ENCODE measurements at places on chromosomes 16 and 17.
A peak's percentile ranks its signal among the peaks of the same experiment; 100 is the strongest.

- no peak for DNase-seq
Observed at GRCh38 chr17:34384271-34384670, 21.2 kb upstream of the CCL1 start.

- no peak for DNase-seq
Observed at GRCh38 chr16:69762814-69763598, 874 bp downstream of the WWP2 start.

DNA sequence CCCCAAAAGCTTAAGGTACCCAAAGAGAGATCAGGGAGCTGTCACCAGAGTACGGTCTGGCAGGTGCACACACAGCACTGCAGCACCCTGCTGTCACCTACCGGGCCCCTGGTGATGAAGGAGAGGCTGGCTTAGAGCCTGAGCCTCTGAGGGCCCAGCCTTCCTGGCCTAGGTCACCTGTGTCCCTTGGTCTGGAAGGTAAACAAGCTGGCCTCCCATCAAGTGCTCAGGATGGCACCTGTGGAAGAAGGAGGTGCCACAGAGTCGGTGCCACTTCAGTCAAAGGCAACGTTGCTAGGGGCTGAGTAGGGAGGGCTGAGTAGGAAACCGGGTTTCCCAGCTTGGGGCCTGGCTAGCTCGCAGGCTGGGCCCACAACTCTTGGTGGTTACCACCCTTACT, 70.7 kb downstream of the COG7 start:
- no peak for DNase-seq

GRCh38 chr16:65574326-65574966, 452.6 kb upstream of the CDH11 start:
- DNase-seq: no peak

GRCh38 chr17:55405600-55405999, 16.0 kb downstream of the MMD start:
- no peak for DNase-seq

DNA sequence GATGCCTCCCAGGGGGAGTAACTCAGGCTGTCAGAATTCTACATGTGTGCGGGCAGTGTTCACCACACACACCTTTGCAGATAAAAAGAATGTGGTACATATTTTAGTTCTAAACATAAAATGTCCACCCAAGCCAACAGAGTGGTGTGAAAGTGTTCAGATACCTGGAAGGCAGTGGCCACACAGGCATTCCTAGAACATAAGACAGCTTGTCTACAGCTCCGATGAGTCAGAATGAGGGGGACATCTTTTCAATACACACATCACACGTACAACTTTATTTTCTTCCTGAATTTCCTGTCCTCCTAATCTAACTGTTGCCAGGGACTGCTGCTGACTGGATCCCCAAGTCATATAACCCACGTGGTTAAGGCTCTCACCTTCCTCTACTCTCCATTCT, 142.3 kb downstream of the ZFHX3 start:
- no peak for DNase-seq

- no peak for DNase-seq
Observed at GRCh38 chr16:85517563-85518179, 95.5 kb upstream of the GSE1 start.

GRCh38 chr17:66255527-66255971, 26.3 kb upstream of the APOH start:
- DNase-seq: no peak

DNA sequence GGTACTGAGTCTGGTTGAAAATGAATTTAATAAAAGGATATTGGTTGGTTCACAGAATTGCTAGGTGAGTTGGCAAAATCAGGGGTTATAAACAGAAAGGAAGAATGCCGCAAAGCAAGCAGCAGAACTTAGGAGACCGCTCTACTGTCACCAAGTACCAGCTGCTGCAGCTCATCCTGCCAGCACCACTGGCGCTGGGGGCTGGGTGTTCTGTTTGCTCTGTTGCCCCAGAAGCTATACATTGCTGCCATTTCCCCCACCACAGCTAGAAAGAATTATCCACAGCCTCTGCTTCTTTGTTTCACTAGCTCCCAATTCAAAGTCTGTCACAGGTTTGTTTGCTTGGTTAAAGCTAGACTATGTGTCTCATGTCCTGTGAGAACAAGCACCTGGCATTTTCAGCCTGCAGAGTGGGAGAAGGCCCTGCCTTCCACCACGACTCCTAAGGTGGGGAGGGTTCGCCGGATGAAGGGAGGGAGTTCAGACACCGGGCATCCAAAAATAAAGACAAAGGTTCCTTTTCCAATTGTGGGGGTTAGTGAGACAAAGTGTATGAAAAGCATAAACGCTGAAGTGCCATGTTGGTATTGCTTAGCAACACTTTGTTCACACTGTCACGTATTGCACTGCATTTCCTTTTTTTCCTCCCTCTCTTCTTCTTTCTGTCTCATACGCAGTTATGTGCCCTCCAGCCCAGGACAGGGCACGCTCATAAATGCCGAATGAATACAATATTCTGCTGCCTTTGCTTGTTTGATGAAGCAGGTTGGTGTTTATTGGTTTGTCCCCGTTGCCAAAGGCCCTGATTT, 9.6 kb upstream of the CPD start:
- DNase-seq: no peak

- peak; percentile 27 for DNase-seq
Observed at GRCh38 chr16:54193665-54194333, 92.8 kb downstream of the IRX3 start.

DNA sequence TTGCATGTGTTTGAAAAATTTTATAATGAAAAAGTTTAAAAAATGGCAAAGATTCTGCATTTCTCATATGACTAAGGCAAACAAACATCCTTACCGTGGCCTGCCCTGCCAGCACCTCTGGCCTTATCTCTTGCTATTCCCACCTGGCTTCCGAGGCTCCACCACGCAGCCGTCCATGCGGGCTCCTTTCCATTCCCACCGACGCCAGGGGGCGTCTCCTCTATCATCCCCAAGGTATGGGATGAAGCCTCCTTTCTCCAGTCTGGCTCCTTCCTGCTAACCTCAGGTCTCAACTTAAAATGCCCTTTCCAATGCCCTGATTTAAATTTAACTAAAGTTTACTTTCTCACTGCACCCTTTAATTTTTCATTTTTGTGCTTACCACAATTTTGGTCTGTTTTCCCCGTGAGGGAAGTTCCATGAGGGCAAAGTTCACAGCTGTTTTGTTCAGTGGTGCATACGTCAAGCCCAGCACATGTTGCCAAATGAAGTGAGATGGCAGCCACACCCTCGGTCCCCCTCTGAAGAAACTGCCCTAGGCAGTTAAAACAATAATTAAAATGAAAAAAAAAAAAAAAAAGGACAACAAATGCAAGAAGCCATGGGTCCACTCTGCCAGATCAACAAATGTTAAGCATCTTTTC, 13.3 kb upstream of the SDK2 start:
- DNase-seq: no peak

DNA sequence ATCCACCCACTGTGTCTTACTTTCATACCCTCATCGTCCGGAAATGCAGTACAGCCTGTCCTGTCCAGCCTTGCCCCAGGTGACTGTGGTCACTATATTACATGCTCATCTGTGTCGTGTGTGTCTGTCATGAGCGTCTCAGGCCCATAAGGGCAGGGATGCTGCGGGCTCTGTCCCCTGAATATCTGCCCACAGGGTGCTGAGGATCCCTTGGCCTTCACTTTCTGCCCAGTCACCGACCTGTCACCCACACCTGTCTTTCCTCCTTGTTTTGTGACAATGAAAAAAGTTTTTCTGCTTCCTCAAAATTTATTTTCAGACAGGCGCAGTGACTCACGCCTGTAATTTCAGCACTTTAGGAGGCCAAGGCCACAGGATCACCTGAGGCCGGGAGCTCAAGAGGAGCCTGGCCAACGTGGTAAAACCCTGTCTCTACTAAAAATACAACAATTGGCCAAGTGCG, 1.4 kb upstream of the CTRB1 start:
- DNase-seq: no peak

DNA sequence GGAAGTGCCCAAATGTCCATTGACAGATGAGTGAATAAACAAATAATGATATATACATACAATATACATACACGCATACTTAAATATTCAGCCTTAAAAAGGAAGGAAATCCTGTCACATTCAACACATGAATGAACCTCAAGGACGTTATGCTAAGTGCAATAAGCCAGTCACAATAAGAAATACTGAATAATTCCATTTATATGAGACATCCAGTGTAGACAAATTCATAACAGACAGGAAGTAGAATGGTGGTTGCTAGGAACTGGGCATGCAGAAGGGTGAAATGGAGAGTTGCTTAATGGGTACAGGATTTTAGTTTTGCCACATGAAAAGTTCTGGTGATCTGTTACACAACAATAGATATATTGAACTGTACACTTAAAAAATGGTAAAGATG, 8.8 kb upstream of the ITGB4 start:
- no peak for DNase-seq

GRCh38 chr16:88691924-88692560, 5.7 kb upstream of the SNAI3 start:
- DNase-seq: no peak

GRCh38 chr16:78277321-78278055, 178.0 kb downstream of the WWOX start:
- no peak for DNase-seq

- DNase-seq: no peak
Observed at GRCh38 chr16:63005356-63005755, 969.1 kb upstream of the CDH8 start.

GRCh38 chr17:49748223-49748622, 15.7 kb downstream of the FAM117A start:
- DNase-seq: no peak

- DNase-seq: no peak
Observed at GRCh38 chr16:7450440-7450839, 117.8 kb downstream of the RBFOX1 start.

DNA sequence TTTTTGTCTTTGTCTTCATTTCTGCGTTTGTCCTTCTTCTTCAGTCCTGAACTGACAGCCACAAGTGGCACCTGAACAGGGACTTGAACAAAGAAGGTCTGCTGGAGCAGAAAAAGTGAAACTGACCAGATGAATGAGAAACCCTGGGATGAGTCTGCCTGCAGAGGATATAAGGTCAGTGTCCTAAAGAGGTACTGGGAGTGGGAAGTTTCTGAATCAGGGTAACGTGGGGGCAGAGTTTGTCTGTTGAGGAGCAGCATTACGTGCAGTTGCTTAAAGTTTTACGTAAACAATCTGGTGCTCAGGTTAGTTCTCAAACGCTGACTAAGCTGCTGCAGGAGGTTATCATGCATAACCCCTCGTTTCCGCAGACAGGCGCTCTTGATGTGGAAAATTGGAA, 2057.6 kb downstream of the TP53TG3F start:
- DNase-seq: no peak

DNA sequence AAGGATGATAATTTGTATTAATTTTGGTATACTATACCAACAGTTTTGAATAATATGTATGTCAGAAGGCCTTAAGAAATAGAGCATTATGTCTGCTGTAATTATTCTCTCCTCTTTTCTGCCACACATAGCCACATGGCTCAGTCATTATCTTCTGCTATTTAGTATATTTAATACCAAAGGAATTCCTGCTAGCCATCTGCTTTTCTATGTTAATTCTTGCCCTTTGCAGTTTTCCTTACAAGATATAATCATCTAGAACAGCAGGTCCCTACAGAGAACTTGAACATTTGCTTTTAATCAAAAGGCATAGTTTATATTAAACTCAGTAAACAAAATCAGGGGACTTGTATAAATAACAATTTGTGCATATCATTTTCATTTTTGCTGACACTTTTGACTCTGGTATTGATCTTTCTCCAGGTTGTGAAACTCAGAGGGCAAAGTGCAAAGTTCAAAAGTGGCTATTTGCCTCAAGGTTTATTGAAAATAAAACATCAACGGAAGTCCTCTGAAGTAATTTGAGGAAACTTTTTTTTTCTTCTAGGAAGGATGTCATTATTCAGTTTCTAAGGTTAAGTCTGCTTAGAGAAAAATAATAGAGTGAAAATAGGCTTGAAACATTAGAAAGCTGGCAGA, 702.0 kb downstream of the KCNJ2 start:
- no peak for DNase-seq

DNA sequence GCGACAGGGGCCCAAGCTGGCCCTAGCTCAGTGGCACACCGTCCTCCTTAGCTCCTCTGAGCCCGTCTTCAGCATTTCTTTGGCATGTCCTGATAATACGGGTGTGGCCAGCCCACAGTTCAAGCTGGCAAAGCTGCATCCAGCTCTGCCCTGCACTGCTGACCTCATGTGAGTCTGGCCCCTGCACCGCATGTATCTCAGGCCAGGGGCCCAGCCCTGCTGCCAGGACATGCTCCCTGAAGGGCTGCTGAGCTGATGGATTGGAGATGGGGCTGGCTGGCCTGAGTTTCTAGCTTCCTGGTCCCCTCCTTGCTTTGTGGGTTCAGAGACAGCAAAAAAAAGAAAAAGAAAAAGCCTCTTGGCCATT, 2.4 kb downstream of the DOC2B start:
- no peak for DNase-seq

DNA sequence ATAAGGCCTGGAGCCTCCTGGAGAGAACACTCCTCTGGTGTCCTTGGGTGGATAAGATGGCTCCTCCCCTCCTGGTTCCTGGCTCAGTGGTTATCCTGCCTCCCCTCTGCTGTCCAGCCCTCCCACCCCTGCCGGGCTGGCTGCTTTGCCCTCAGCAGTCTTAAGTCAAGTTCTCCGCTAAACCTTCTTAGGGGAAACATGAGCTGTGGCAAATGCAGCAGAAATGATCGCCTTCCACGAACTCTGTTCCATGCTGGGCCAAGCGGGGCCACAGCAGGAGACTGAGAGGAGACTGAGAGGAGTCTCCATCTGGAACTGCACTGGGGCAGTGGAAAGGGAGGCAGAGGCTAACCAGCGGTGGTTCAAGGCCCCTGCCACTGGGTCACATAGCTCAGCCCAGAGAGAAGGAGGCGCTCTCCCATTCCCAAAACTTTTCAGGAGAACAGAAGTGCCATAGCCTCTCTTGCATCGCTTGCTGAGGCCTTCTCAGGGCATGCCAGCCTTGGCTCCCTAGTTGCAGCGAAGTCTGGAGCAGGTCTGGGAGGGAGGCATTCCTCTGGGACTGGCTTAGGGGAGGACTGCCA, 26.9 kb downstream of the TNS4 start:
- no peak for DNase-seq

DNA sequence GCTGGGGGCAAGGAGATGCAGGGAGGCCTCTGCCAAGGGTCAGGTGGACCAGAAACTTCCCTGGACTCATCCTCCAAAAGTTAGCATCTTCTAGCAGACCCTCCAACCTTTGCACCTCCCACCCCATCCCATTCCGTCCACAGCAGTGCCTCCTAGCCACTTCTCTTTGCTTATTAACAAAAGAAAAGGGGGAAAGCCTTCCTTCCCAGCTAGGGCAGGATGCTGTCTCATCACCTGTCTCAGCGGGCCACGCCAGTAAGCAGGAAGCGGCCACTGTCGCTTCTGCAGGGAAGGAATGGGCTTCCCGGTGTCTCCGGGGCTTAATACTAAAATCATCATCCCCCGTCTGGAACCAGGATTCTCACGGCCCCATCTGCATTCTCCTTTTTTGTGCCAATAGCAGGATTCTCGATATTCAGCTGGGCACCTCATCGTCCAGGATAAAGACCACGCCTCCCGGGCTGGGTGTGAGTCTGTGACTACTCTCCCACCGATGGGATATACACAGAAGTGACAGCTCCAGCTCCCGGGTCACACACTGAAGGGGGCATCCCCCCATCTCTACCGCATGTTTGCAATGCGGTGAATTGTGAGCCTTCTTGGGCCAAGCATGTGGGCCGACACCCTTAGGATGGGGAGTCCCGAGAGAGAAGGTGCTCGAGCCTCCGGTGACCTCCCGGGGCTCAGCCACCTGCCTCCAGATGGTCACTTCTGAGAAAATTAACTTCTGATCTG, 15.5 kb upstream of the RBFOX3 start:
- peak; percentile 16 for DNase-seq
